ENCODE measurements at places on chromosomes 2 and 18.

- no peak overlapping the region for H3K27ac ChIP-seq
- peaks cover 20% of the 10 kb centered on the region for H3K27me3 ChIP-seq
- H3K4me3 ChIP-seq, result no peak overlapping the region
- no peak for DNase-seq
Observed at GRCh38 chr2:215930505-215931253, 82.7 kb downstream of the MREG start.

- peaks cover 5% of the 10 kb centered on the region for H3K4me1 ChIP-seq
- DNase-seq, result no peak
- H3K27me3 ChIP-seq, result no peaks in the 10 kb centered on the region
- H3K4me3 ChIP-seq, result no peak overlapping the region
- no peak overlapping the region for H3K27ac ChIP-seq
Observed at GRCh38 chr2:47771211-47771610, 11.7 kb upstream of the MSH6 start.

GRCh38 chr2:99187011-99187410 is 6.0 kb downstream of the MRPL30 start:
- DNase-seq, result no peak
- peaks cover 32% of the 10 kb centered on the region for H3K36me3 ChIP-seq
- H3K4me3 ChIP-seq, result no peak overlapping the region
- no peaks in the 10 kb centered on the region for H3K27me3 ChIP-seq

DNA sequence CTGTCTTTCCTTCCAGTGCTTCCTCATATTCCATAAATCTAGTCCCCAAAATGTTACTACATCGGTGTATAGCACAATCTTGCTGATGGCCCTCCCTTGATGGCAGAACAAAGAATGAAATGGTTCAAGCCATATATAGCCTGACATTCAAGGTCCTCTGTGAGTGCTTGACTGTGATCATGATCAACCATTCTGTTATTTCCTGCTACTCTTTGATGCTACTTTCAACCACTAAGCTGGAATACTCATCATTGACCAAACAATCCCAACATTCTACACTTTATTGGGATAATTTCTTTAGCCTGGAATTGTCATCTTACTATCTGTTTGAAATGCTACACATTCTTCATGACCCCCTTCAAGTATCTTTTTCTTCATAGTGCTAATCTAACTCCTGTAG is 633.9 kb downstream of the PLCL1 start:
- H3K4me3 ChIP-seq, result no peak overlapping the region
- H3K27me3 ChIP-seq, result no peaks in the 10 kb centered on the region
- no peak overlapping the region for H3K27ac ChIP-seq
- H3K4me1 ChIP-seq, result no peaks in the 10 kb centered on the region

DNA sequence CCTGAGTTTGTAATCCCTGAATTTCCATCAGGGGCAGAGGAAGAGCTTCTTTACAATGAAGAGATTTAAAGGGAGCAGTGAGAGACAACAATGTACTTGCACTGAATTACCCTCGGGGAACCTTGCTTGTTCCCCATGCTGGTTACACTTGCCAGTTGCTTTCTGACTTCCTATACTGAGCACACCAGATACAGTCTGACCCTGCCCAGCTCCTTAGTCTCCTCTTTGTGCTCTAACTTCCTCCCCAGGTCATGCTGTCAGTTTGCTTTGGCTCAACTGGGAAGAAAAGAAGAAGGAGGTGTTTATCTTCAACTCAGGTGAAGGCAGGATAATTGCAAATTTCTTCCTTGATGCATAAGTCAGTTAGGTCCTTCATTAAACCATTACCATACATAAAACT is 658.4 kb downstream of the NYAP2 start:
- no peaks in the 10 kb centered on the region for H3K36me3 ChIP-seq
- no peak overlapping the region for H3K27ac ChIP-seq
- DNase-seq, result no peak
- H3K4me1 ChIP-seq, result no peaks in the 10 kb centered on the region

DNA sequence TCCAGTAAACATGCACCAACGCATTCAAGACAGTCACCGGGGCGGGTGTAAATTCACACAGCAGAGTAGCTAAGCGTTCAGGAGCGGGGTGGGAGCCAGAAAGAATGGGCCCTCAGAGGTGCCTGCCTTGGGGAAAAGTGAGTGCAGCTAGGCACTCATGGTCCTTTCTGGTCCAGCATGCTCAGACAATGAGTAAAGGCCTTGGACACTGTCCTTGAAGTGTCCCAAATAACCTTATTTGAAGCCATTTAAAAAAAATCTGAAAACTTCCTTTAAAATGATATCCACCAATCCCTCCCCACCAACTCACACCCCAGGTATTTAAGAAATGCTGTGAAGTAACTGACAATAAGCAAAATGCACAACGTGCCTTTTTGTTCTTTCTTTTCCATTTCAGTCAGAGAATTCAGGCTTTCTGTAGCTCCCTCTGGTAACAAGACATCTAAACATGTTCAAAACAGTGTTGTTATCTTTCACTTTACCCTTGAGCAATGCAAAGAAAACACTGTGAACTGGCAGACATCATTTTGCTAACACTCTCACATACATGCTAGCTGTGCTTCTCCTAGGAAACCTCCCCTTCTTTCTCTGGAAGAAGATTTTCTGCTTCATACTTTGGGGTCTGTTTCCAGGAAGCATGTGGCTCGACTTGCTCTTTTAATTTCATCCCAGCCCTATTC is 445.1 kb upstream of the SPRED2 start:
- H3K4me1 ChIP-seq, result no peaks in the 10 kb centered on the region
- H3K27ac ChIP-seq, result no peak overlapping the region
- H3K36me3 ChIP-seq, result no peaks in the 10 kb centered on the region
- H3K27me3 ChIP-seq, result no peaks in the 10 kb centered on the region
- no peak for DNase-seq
- H3K4me3 ChIP-seq, result no peak overlapping the region

DNA sequence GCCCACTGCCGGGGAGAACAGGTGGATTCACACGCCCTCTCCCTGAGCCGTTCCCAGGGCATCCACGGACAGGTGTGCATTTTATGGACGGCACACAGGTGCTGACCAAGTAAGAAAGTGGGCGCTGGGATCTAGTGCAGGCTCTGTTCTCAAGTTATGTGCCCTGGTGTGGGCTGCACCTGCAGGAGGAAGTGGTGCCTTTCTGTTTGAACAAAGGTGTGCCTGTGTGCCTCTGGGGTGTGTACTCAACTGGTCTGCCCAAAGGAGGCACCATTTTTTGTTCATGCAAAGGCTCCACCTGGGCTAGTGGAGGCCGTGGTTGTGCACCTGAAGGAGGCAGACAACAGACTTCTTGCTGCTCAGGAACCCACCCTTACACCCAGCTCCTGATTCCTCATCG is 88.2 kb upstream of the HK2 start:
- no peak overlapping the region for H3K4me3 ChIP-seq
- H3K4me1 ChIP-seq, result no peaks in the 10 kb centered on the region
- H3K27ac ChIP-seq, result no peak overlapping the region
- peaks cover 56% of the 10 kb centered on the region for H3K27me3 ChIP-seq
- no peaks in the 10 kb centered on the region for H3K36me3 ChIP-seq

DNA sequence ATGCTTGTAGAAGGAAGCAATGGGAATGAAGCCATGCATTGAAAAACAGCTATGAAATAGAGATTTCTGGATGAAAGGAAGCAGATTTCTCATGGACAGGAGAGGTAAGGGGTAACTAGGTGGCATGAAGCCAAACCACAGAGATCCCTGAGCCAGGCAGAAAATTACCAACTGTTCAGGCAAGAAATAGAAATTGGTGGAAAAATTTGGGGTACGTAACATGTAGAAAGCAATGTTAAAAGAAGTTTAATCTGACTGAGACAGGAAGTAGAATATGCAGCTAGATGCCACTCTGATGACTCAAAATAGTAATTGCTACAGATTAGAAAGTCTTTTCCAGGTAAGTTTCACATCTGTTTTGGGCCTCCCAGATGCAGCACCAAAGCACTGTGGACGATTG is 928.5 kb upstream of the CELF4 start:
- H3K4me3 ChIP-seq, result no peak overlapping the region
- no peaks in the 10 kb centered on the region for H3K27me3 ChIP-seq
- no peaks in the 10 kb centered on the region for H3K36me3 ChIP-seq
- DNase-seq, result no peak
- H3K4me1 ChIP-seq, result no peaks in the 10 kb centered on the region

- no peak overlapping the region for H3K4me3 ChIP-seq
- DNase-seq, result no peak
Observed at GRCh38 chr2:199468561-199469513, 11.1 kb upstream of the SATB2 start.

DNA sequence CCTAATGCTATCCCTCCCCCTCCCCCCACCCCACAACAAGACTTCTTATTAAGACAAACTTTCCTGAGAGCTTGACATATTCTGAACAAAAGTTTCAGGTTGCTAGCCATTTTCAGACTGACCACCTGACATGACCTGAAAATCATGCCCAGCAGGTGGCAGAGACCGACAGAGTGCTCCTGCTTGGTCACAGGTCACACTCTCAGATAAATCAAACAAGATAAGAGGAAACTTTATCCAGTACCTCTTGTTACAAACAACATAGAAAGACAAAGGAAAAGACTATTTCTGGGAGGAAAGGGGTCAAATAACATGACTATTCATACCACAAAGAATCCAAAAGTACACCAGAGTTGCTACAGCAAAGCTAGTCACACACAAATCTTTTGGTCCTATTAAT is 107.4 kb downstream of the TMEM200C start:
- H3K27me3 ChIP-seq, result no peaks in the 10 kb centered on the region
- H3K4me1 ChIP-seq, result no peaks in the 10 kb centered on the region
- no peak for DNase-seq
- no peak overlapping the region for H3K27ac ChIP-seq

- H3K27me3 ChIP-seq, result no peaks in the 10 kb centered on the region
- no peak overlapping the region for H3K27ac ChIP-seq
- H3K36me3 ChIP-seq, result no peaks in the 10 kb centered on the region
- H3K4me1 ChIP-seq, result no peaks in the 10 kb centered on the region
Observed at GRCh38 chr2:226187156-226187555, 612.5 kb downstream of the IRS1 start.

DNA sequence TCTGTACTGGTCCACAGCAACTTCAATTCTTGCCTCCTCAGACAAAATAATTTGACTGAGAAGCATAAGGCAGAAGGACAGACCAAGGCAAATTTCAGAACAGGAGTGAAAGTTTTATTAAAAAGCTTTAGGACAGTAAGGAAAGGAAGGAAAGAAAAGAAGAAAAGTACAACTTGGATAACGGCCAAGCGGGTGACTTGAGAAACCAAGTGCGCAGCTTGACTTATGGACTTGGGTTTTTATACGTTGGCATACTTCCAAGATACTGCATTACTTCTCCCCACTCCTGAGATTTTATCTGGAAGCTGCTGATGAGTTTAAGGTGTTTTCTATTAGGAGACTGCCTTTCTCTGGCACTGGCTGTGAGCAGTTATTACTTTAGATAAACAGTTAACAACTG is 64.7 kb downstream of the CCDC178 start:
- H3K27ac ChIP-seq, result no peak overlapping the region
- DNase-seq, result no peak
- no peaks in the 10 kb centered on the region for H3K36me3 ChIP-seq
- no peaks in the 10 kb centered on the region for H3K4me1 ChIP-seq

DNA sequence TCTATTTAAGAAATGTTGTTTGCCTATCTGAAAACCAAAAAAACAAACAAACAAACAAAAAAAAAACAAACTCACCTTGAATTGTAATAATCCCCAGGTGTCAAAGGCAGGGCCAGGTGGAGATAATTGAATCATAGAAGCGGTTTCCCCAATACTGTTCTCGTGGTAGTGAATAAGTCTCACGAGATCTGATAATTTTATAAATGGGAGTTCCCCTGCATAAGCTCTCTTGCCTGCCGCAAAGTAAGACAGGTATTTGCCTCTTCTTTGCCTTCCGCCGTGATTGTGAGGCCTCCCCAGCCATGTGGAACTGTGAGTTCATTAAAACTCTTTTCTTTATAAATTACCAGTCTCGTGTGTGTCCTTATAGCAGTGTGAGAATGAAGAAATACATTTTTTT is 1180.7 kb upstream of the CRIM1 start:
- H3K27ac ChIP-seq, result no peak overlapping the region
- no peaks in the 10 kb centered on the region for H3K27me3 ChIP-seq
- H3K36me3 ChIP-seq, result no peaks in the 10 kb centered on the region
- H3K4me3 ChIP-seq, result no peak overlapping the region

DNA sequence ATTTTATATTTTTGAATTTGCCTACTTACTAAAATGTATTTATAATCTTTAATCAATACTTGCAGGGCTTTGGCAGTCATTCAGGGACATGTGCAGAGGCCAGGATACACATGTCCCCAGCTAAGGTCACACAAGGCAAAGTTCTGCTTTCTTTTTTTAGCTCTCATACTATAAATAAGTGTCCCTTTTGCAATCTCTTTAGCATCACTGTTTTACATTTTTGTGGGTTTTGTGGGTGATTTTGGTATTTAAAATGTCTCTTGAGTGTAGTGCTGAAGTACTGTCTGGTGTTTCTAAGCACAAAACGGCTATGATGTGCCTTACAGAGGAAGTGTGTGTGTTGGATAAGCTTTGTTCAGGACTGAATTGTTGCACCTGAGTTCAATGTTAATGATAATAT is 309.0 kb upstream of the GULP1 start:
- no peaks in the 10 kb centered on the region for H3K36me3 ChIP-seq
- no peak for DNase-seq
- H3K27ac ChIP-seq, result no peak overlapping the region
- no peaks in the 10 kb centered on the region for H3K27me3 ChIP-seq
- no peaks in the 10 kb centered on the region for H3K4me1 ChIP-seq
- H3K4me3 ChIP-seq, result no peak overlapping the region

DNA sequence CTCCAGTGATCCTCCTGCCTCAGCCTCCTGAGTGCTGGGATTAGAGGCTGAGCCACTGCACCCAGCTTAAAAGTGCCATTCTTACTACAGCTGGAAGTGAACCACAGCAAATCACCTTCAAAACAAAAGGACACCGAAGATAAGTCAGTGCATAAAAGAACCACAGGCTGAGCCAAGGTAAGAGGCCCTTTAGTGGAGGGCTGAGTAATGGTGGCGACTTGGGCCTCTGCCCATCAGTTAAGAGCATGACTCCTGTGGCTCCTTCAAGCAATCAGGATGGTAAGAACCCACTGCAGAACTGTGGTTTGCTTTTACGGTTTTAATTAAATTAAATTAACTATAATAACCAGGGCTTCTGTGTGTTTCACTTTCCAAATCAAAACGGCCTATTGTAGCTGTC is 75.1 kb downstream of the CTAGE1 start:
- H3K27me3 ChIP-seq, result no peaks in the 10 kb centered on the region

- H3K27me3 ChIP-seq, result no peaks in the 10 kb centered on the region
- peaks cover 7% of the 10 kb centered on the region for H3K36me3 ChIP-seq
- H3K4me1 ChIP-seq, result peaks cover 41% of the 10 kb centered on the region
- DNase-seq, result peak; percentile 68
- H3K4me3 ChIP-seq, result peak within 1 kb of the TSS; percentile 84
Observed at GRCh38 chr2:64653109-64654062, at the start of gene SERTAD2. TSS of gene SERTAD2 (minus strand) at chr2:64653913. CDS start at chr2:64636871, 17,042 bp downstream.

- H3K4me1 ChIP-seq, result no peaks in the 10 kb centered on the region
- no peaks in the 10 kb centered on the region for H3K27me3 ChIP-seq
- H3K36me3 ChIP-seq, result no peaks in the 10 kb centered on the region
- H3K4me3 ChIP-seq, result no peak overlapping the region
- H3K27ac ChIP-seq, result no peak overlapping the region
- no peak for DNase-seq
Observed at GRCh38 chr2:75894170-75894569, 183.5 kb upstream of the GCFC2 start.

GRCh38 chr2:159106109-159106508 is 137.7 kb downstream of the TANC1 start:
- H3K27me3 ChIP-seq, result peaks cover 21% of the 10 kb centered on the region
- no peaks in the 10 kb centered on the region for H3K4me1 ChIP-seq
- H3K4me3 ChIP-seq, result no peak overlapping the region
- peaks cover 2% of the 10 kb centered on the region for H3K36me3 ChIP-seq
- H3K27ac ChIP-seq, result no peak overlapping the region
